ENCODE measurements at places on chromosomes 4 and X.

DNA sequence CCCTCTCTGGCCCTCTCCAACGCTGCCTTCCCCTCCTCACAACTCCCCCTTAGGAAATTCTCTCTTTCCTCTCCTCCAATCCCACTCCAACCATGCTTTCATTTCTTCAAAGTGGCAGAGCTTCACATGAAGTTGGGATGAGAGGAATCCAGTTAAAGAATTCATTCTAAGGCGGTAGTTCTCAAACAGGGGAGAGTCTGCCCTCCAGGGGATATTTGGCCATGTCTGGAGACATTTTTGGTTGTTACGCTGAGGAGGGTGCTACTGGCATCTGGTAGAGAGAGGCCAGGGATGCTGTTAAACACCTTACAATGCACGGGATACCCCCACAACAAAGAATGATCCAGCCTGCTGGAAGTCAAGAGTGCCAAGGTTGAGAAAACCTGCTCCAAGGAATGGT lies 40.5 kb upstream of the PHKA2 start:
- DNase-seq, result no peak

GRCh38 chrX:348461-349117 lies 30.0 kb upstream of the GTPBP6 start:
- no peak for DNase-seq

- DNase-seq, result no peak
These were observed 913 bp upstream of the SMIM10L2A start for GRCh38 chrX:135420831-135421230.

- DNase-seq, result peak; percentile 62
These were observed 76.2 kb upstream of the PAQR3 start for GRCh38 chr4:79015411-79015810.

DNA sequence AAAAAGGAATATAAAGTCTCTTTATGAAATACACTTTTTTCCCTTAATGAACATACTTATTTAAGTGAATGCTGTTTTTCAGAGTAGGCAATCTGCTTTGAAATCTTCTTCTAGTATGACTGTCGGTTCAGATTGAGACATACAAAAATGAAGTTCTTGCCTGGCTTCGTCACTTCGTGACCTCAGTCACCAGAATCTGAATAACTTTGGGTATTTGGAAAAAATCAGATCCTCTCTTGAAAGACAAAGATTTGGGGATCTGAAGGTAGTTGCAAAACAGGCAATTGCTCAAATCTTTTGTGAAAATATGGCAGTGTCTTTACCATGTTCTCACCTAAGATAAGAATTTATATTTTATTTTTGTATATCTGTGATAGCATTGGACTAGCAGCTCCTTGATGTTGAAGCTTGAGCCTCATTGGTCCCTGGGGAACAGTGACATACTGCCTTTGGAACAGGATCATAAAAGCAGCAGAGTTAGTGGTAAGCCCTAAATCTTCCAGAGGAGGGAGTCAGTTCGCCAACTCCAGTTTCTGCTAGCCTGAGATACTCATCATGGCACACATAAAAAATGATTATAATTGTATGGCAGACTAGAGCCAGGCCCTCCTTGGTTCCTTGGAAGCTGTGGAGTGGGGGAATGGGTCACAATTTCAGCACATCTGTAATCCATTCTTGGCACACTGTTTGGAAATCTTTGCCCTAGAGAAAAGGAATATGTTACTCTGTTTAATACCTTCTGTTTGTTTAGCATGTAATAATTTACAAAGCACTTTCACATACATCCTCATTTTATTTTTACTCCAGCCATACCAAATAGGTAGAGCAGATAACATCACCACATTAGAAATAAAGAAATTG lies 5.0 kb downstream of the ARFIP1 start:
- DNase-seq, result peak; percentile 1

GRCh38 chrX:55907968-55908607 lies 190.5 kb downstream of the RRAGB start:
- DNase-seq, result no peak

- no peak for DNase-seq
These were observed 29.0 kb downstream of the HAND2 start for GRCh38 chr4:173500841-173501591.

DNA sequence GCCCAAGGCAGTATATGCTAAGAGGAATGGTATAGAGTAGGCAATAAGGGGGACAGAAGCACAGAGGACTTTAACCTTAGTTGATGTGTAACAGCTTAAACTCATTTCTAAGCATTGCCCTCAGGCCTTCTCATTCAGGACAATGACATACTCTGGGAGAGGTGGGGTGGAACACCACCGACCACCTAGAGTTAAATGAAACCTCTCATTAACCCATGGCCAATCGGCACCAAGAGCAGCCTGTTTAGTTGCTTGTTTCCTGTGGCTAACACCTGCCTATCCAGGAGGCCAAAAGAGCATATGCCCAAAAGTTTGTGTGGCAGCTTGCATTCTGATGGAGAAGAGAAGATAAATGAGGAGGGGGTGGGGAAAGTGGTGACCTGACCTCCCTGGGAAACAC lies 88.7 kb upstream of the PLAC1 start:
- no peak for DNase-seq

GRCh38 chr4:153497988-153498967 lies 32.1 kb downstream of the TMEM131L start:
- no peak for DNase-seq

GRCh38 chr4:96150466-96150865 lies 310.6 kb downstream of the PDHA2 start:
- DNase-seq, result no peak

GRCh38 chr4:3834663-3835521 lies 68.7 kb downstream of the ADRA2C start:
- no peak for DNase-seq

DNA sequence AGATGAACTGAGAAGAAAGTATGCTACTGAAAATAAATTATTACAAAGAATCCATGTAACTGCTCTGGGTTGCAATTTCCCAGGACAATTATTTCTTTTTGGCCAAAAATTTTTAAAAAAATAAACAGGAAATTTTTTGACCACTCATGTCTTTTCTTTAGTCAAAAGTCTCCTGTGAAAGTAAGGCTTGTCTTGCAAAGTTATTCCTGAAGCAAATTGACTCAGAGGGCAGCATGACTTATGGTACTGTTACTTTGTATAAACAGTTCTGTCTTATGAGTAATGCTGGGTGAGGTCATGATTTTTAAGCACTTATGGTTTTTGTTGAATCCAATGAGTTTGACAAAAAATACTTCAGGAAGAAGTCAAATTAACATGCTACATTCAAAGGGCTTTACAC lies 292.8 kb upstream of the ARSJ start:
- no peak for DNase-seq

DNA sequence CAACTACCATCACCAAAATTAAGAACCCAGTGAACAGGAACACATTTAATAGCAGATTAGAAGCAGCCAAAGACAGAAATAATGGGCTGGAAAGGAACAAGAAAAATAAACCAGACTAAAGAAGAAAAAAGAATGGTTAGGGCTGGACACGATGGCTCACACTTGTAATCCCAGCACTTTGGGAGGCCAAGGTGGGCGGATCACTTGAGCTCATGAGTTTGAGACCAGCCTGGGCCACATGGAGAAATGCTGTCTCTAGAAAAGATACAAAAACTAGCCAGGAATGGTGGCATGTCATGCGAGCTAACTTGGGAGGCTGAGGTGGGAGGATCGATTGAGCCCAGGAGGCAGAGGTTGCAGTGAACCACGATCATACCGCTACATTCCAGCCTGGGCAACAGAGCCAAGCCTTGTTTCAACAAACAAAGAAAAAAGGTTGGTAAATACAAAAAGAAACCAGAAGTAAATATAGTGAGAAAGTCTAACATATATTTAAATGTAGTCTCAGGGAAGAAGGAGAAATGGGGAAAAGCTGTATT lies 102.0 kb downstream of the AFAP1 start:
- no peak for DNase-seq

DNA sequence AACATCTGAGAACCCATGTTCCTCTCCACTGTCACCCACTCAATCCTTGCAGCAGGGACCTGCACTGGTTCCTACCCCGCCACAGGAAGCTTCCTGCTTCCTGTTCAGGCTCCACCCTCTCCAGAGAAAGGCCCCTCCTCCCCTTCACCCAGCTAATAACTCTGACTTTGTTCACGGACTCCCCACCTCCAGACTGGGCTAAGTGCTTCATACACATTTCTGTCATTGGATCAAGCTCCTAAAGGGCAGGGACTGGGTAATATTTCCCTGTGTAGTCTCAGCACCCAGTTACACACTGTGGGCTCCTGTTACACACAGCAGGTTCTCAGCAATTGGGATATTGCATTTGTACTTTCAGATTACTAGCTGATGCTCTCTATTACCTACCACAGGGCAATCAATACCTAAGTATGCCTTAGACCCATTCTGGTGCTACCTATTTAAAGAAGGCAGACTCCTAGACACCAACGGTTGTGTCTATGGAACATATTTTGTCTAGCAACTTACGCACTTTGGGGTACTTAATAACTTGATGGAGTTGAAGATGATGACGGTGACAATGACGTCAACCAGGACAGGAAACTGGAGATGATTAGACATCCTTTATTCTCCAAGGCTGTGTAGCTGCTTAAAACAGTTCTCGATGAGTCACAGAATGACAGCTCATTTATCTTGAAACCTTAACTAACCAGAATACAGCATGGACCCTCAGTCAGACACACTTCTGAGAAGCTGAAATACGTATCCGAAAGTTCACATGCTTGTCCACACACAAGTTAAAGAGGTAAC lies 58.1 kb downstream of the MAML3 start:
- DNase-seq, result no peak

DNA sequence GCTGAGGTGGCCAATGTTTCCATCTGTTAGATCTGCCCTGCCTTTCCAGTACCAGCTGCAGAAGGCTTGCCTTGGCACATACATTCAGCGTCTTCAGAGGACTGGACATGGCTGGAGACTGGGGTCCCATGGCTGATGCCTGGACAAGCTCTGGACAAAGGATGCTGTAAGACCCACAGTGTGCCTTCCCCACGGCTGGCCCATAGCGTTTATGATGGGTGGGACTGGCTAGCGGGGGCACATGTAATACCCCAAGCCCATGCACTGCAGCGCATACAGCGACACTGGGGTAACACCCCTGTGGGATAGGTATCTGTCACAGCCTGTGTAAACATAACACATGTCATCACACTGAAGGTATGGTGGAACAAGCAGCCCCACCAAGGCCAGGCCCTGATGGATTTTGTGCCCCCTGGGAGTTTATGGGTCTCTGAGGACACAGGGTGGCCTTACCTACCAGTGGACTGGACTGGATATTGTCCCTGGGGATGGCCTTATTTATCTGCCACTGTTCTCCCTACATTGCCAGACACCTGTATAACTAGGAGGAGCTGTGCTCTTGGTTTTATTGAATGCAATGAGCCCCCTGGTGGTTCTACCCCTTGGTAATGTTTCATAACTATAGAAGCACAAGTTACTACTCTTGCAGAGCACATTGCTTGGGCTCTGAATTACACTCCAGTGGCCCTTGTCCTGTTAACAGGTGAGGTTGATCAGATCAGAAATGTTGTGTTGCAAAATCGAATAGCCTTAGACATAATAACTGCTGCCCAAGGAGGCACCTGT lies 34.3 kb upstream of the TACR3 start:
- DNase-seq, result no peak

GRCh38 chr4:170697045-170697444 lies 607.3 kb upstream of the AADAT start:
- no peak for DNase-seq

- DNase-seq, result no peak
These were observed 40.7 kb upstream of the MBTPS2 start for GRCh38 chrX:21798677-21799219.

GRCh38 chr4:144709159-144709558 lies 63.2 kb downstream of the HHIP start:
- no peak for DNase-seq

DNA sequence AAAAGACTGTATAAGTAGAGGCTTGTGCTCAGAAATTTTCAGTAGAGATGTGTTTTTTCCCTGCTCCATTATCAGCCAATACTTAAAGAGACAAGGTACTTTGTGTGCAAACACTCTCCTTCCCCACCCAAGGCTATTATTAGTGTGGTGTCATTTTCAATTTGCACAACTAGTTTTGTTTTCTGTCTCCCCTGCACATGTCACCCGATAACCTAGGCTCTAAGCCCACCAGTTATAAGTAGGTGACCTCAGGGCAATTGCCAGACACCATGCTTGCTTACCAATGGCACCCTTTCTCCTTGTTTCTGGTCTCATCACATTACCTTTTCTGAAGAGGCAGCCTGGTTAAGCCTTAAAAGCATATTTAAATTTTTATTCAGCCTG lies 8.0 kb upstream of the GUCY1A1 start:
- DNase-seq, result no peak

DNA sequence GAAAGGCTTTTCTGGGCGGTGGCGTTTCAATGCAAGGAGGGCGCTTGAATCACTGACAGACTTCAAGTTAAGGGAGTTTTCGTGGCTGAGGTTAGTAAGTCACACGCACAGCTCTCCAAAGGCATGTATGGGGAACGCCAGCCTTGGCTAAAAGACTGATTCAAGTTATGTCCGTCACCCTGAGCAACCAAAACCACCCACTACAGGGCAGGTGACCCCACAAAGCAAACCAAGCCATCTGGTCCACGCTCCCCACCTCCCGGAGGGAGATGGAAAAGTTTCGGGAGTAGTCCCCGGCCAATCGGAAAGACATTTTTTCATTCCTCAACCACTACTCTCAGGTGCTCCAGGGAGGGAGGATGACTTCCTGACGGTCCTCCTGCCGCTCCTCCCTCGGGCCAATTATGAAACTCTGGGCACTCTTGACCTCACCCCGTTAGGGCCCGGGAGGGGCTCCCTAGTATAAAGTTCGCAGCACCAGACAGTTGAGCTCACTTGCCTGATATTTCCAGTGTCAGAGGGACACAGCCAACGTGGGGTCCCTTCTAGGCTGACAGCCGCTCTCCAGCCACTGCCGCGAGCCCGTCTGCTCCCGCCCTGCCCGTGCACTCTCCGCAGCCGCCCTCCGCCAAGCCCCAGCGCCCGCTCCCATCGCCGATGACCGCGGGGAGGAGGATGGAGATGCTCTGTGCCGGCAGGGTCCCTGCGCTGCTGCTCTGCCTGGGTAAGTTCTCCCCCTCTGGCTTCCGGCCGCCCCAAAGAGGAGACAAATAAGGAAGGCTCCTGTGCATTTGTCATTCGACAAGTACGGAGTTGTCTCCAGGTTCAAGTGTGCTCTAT lies at the start of gene EREG:
Gene EREG, plus strand, starts transcription at position 494 of the 840 bp plus-strand sequence. Its CDS starts 164 bp downstream, at position 658.
- DNase-seq, result no peak
